Calu3 (cell line): ENCODE measurements at places on chromosomes 7 and 10. TPM values are rescaled to one million over a fixed set of nuclear protein-coding genes. Genes with fewer than 3 reads are reported as not detected.

GRCh38 chr10:15852111-15852557 is 8.2 kb downstream of the MINDY3 start:
- H3K4me1 ChIP-seq, result peaks cover 12% of the 10 kb centered on the region
- no peak overlapping the region for H3K27ac ChIP-seq
- no peak for DNase-seq

DNA sequence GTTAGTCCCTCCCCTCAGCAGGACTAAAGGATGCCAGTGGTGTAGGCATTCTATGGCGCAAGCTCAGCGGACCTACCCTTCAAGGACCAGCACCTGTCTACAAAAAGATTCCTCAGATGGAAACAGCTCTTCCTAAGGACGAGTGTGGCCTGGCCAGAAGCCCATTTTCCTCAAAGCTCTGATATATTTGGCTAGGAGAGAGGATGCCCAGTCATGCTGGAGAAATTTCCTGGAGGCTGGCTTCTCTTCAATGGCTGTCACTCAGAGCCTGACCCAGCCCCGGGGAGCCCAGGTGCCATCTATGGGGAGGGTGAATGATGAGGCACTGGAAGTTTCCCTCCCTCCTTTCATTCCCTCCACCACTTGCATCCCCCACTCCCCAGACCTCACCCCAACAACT is 111.5 kb downstream of the PLXNA4 start:
- peaks cover 68% of the 10 kb centered on the region for H3K27me3 ChIP-seq
- H3K27ac ChIP-seq, result no peak overlapping the region
- no peaks in the 10 kb centered on the region for H3K36me3 ChIP-seq
- DNase-seq, result no peak
- no peak overlapping the region for H3K4me3 ChIP-seq

DNA sequence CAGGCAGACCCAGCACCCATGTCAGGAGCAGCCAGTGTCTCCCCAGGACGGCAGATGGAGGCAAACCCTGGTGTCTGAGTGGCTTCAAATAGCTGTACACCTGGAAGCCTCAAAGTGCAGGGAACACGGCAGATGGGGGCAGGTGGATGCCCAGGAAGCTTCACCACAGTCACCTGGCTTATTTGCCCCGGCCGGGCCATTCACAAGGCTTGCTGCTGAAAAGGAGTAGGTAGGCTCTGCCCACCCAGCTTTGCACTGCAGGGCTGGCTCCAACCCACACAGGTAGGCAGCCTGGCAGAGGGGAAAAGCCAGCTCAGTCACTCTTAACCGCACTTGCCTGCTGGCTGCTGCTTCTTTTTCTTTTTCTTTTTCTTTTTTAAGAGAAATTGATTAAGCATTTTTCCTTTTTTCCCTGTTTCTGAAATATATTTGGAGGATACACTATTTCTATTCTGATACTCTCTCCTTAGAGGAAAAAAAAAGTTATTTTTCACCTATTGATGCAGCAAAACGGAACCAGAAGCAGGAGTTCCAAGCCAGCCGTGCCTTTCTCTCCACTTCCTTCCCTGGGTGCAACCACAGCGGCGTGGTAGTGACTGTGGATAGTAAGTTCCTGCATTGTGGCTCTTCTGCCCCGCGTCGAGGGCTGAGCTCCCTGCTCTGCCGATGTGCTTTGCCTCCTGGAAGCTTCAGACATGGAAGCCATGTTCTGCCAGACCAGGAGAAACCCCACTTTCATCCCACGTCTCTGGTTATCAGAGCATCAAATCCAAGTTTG is 118.3 kb downstream of the KLF6 start:
- no peaks in the 10 kb centered on the region for H3K27me3 ChIP-seq
- H3K36me3 ChIP-seq, result peaks cover 11% of the 10 kb centered on the region
- H3K27ac ChIP-seq, result no peak overlapping the region
- no peak overlapping the region for H3K4me3 ChIP-seq
- no peak for DNase-seq

DNA sequence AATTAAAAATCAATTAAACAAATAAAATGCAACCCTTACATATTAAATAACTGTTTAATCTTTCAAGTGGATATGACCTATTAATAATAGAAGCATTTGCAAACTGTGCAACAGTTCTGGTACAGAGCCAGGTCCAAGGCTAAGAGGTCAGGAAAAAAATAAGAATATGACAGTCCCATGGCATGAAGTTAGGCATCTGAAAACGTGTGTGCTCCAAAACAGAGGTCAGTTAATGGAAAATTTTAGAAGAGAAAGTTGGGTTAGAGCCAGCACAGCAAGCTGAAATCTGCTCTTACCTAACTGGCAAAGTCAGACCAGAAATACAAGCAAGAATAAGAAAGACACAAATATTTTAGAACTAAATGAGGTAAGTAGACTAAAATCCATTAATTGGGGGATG is 757.7 kb downstream of the GRM8 start:
- H3K27ac ChIP-seq, result no peak overlapping the region
- H3K36me3 ChIP-seq, result no peaks in the 10 kb centered on the region
- DNase-seq, result no peak
- no peaks in the 10 kb centered on the region for H3K27me3 ChIP-seq

DNA sequence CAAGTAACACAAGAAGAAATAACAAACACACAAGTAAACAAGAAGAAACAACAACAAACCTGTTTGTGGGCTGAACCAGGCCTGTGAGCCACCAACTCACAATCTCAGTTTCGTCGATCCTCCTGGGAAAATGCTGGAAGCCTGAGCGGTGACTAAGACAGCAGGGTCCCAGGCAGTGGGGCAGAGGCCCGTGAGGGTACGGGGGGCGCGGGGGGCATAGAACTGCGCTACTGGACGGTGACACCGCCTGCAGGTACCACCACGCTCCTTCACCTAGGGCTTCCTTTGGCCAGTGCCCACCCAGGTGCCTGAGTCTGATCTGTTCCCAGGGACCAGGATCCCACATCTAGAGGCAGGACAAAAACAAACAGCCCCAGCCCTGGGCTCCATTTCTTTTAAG is 3.4 kb upstream of the CALN1 start:
- no peak overlapping the region for H3K4me3 ChIP-seq
- no peaks in the 10 kb centered on the region for H3K4me1 ChIP-seq
- no peak for DNase-seq
- H3K36me3 ChIP-seq, result no peaks in the 10 kb centered on the region

DNA sequence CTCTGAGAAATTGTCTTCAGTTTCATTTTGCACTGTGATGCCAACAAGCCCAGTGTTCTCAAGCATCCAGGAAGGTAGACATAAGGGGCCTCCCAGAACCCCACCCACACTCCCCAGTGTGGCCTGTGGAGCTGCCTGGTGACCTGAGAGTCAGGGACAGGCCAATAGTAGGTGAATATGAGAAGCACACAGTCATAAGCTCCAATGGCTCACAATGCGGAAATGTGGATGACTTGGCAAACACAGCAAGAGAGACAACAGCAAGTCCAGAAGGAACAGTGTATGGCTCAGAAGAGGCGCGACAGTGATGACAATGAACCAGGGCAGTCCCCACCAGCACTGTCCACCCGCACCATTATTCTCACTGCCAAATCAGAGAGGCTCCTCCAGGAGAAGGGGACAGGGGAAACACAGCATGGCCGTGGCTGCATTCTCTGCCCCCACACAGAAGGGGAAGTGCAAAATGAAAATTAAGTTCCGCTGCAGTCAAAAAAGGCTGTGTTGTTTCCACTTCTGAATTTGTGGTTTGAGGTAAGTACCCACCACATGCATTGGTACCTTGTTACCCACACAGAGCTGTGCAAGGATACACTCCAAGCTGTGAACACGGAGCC is 419.8 kb downstream of the GRID1 start:
- H3K27me3 ChIP-seq, result peaks cover 11% of the 10 kb centered on the region
- no peaks in the 10 kb centered on the region for H3K4me1 ChIP-seq
- H3K36me3 ChIP-seq, result no peaks in the 10 kb centered on the region
- H3K4me3 ChIP-seq, result no peak overlapping the region

Gene GRM3
- not detected in 2 replicates for total RNA-seq

Gene SPDYE18
- total RNA-seq, result 0.47 TPM in 1 of 2 replicates, not detected in the other

Gene UCMA
- total RNA-seq, result not detected in 2 replicates
